RWPE1 (cell line): ENCODE measurements at places on chromosomes 2 and 18.

DNA sequence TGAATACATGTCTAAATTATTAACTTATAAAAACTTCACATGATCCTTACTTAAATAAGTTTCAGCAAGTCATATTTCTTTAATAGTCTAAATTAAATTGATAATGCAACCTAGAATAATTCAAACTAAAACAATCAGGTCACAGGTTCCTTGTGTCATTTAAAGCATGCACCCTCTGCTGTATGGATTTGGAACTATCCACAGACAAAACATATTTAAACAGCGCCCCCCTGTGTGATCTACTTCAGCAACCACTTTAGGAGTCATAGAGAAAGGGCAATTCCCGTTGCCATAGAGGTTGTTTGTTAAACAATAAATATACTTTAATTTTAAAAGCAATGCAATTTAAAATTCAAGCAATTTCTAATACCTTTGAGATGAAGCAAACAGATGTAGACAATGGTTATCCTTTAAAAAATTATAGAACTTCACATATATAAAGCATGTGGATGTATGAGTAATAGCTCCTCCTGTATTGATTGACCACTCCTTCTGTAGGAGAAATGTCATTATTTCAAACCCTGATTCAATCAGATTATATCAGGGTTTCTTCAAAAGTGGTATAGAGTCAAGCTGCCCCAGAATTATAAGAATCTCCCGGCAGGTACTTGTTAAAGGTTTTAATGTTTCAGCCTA lies 21.2 kb downstream of the GRB14 start:
- DNase-seq, result peak; percentile 55

- DNase-seq, result no peak
Measured at GRCh38 chr18:2394684-2395083, 176.6 kb downstream of the METTL4 start.

GRCh38 chr2:237895544-237896506 lies 36.4 kb downstream of the RAMP1 start:
- DNase-seq, result peak; percentile 48

DNA sequence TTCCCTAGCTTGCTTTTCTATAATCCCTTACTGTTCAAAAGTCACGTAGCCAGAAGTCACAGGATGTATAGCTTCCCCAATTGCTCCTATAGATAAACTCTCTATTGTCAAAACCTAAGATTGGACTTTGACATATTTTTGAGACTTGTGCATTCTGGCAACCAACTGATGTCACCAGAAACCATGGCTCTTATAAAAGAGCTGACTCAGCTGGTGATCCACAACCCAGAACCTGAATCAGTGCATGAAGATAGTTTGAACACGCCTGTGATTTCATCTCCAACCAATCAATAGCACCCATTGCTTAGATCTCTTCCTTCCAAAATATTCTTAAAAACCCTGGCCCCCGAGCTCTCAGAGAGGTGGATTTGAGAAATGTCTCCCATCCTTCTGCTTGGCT lies 639.9 kb upstream of the PIK3C3 start:
- no peak for DNase-seq

DNA sequence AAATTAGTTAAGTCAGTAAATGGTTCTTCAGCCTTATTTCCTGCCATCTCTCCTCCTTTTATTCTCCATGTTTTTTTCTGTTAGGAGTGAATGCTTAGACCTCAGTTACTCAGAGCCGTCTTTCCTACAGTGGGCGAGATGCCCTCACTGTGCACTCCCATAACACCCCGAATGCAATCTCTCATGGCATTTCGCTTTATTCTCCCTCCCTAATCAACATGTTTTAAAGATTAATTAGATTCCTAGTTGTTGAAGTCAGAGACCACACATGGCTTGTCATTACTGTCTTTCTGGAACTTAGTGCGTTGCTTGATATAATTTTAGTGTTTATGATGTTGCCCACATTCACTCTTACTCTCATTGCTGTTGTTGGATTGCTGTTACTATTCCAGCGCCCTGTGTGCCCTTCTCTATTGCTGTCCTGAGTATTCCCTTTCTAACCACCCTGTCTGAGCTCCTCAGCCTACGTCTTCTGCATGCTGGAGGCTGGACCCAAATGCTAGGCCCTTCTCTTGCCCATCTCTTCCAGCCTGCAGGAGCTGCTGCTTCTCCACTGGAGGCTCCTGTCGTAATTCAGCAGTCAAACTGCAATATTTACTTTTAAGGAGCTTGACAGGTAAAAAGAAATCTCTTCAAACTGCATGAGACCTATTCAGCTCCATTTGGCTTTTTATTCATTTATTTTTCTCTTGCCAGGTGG lies 99.3 kb downstream of the MAP2 start:
- DNase-seq, result no peak

DNA sequence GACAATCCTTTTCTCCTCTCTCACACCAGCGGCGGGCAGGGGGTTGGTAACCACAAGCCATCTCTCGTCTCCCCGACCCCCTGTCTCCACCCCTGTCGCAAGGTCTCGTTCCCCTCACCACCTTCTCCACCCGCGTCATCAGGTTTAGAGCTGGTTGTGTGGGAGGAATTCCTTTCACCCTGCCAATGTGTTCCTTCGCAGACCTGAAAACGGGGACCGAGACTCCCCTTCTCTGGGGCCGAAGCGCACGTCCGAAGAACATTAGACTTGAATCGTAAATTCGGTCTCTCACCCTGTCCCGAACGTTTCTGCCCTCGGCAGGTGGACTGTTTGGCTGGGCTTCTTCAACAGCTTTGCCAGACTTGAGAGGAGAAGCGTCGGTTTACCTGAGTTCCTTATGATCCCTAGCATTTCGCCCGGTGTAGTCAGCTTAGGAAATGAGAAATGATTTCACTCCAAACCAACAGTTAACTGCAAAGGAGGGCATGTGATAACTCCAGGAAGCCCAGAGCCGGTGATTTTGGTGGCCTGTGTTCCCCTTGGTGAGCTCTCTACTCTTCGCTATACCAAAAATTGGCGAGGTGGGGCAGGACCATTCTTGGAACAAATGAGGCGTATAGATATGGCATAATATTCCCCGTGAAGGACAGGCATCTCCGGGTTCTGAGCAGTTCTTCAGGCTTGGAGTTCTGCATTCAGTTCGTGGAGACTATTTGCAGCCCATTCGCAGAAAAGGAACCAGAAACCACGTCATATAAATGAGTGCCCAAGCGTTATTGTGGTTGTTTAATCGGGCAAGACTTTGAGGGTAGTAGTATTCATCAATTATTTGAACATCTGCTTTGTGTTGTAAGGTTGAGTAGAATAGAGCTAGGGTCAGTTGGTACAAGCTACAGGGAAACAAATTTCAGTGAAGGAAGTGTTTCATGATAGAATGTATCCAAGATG lies 694 bp downstream of the CFAP36 start:
- DNase-seq, result peak; percentile 30

DNA sequence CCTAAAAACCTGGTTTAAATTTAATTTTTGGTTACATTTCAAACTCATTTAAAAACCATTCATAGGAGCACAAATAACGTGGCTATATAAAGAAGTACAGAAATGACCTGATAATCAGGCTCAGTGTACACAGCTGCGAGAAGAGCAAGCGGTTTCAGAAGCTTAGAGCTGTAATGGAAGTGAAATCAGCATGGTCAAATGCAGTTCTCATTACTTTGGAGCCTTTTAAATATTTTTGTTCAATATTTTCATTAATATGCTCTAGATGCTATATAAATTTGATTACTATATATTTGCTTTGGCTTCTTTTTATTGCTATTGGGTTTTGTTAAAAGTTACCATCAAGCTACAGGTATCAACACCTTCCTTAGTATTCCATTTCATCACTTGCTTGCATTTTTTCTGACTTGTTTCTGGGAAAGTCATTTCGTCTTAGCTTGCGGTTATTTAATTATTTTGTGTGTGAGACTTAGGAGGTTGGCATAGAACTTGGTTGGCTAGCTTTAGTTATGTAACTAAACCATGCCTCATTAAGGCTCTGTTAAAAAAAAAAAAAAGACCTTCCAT lies 58.7 kb downstream of the AFTPH start:
- DNase-seq, result no peak

DNA sequence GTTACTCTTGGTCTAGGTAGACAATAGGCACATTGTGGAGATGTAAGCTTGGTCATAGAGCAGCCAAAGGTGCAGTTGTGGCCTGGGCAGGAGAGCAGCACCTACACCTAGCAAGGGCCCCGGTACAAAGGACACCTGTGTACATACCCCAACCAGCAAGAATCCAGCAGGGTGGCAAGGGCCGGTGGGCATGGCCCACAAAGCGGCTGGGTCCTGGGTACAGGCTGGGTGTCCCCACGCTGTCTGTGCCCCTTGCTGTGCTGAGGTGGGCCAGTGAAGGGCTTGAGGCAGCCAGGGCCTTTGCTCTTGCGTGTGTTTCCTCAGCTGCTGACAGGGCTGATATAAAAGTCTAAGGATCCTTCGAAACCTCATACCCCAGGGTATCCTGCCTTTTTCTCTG lies 501.8 kb downstream of the EIPR1 start:
- DNase-seq, result no peak

- DNase-seq, result peak; percentile 62
Measured at GRCh38 chr2:85741833-85742455, 11.8 kb upstream of the ATOH8 start.

DNA sequence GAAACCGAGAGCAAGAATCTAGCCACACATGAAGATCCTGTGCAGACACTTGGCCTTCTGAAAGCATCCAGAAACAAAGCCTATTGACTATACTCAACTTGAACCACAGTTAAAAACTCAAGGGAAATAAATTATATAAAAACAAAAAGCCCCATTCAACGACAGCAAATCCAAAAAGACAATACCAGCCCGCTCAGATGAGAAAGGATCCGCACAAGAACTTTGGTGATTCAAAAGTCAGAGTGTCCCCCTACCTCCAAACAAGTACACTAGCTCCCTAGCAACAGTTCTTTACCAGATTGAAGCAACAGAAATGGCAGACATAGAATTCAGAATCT lies 163.2 kb downstream of the WDPCP start:
- no peak for DNase-seq

- DNase-seq, result no peak
Measured at GRCh38 chr2:9806656-9807055, 36.6 kb upstream of the TAF1B start.

DNA sequence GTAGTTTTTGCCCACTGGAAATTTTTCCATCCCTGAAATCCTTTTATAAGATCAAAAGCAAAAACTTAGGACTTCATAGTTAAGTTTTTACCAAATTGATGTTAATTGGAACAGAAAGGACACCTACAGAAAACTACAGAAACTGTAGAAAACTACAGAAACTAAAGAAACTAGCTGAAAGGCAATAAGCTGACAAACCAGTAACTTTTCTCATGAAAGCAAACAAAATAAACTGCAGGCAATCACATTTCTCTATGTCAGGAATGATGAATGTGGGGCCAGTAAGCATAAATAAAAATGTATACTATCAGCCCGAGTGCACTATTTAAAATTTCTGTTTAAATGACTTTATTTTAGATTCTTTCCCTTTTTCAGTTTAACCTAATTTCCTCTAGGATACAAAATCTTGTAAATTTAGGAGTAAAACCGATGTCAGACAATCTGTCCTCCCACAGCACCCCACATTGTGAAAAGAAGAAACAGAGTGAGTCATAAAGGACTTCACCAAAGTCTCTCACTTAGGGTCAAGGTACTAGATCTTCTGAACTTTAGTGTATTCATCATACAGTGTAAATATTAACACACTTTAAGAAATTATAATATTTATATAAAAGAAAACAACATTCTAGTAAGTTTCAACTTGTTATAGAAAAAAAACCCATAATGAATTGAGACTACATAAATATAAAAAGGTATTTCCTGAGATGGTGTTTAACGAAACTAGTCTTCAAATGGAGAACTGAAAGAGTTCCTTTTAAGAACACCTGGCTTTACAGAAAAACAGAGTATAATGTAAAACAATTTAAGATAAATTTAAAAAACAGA lies 46.6 kb downstream of the USP40 start:
- DNase-seq, result no peak

DNA sequence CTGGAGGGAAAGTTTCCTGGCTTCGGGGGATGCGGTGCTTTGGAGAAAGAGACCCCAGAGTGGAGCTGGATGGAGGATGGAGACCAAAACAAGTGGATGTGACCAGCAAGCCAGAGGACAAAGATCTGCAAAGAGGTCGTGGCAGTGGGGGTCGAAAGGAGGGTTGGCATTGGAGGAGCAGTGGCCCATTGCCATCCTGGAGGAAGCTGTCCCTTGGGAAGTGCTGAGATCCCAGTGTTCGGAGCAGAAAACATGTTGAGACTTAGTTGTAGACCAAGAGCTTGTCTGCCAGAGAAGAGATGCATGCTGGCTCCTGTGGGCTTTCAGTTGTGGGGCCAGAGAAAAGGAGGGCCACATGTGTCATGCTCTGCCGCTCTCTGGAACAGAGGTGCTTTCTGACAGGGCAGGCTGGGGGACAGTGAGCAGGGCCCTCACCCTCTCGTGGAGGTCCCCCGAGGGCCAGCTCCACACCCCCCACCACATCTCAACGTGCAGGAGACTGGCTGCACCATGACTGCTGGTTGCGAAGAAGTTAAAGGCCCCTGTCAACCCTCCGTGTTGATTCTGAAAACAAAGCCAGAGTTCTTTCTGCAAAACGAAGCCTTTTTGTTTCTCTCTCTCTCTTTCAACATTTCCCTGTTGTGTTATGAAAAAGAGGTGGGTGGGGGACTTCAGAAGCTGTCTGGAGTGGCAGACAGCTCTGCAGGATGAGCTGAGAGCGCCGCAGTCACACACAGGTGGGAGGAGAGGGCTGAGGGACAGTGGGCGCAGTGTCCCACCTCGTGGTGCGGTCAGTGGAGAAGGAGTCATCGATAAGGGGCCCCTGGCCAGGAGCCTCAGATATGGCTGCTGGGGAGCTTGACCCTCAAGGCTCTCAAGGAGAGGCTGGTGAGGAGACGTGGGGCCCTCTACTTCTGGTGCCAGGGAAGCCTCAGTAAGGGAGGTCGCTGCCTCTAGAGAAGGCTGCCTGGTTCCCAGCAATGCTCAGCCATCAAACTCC lies 77.6 kb upstream of the BCL2L11 start:
- DNase-seq, result no peak

GRCh38 chr2:230669386-230669950 lies 43.2 kb upstream of the CAB39 start:
- no peak for DNase-seq

DNA sequence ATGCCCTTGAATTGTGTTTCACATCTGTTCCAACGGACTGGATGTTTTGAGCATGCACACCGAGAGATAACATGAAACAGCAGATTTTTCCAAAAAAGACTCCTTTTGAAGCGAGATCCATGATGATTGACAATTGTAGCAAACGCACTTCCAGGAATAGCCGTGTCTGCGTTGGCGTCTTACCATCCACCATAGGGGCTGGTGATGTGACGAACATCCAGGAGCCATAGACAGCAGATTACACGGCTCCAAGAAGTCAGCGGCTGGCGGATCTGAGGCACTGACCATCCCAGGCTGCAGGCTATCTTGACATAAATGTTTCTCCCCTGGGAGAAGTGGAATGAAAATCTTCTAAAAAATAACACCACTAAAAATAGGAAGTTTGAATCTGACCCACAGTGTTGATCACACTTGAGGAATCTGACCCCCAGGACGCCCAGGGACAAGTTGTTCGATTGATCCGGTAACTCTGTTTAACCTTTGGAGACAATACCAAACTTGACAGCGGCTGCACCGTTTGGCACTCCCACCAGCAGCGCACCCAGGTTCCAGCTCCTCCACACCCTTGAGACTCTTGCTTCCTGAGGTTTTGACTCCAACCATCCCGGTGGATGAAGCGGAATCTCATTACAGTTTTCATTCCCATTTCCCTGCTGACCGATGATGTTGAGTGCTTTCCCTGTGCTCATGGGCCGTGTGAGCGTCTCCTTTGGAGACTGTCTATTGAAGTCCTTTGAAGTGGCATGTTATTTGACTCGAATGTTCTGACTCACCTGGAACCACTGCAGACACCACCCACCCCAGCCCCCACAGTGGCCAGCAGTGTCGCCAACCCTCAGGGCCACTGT lies 140.0 kb upstream of the GPC1 start:
- no peak for DNase-seq
